ENCODE measurements at places on chromosomes 3 and 15. TPM values are rescaled to one million over a fixed set of nuclear protein-coding genes. Genes with fewer than 3 reads are reported as not detected.

The C3orf70 gene
- 6.3 TPM for polyA plus RNA-seq

The CTXN2 gene
- not detected for polyA plus RNA-seq

The COMMD4 gene
- polyA plus RNA-seq = 37.6 TPM

The DUOXA2 gene
- not detected for polyA plus RNA-seq

The WDR49 gene
- not detected for polyA plus RNA-seq

The IGF2BP2 gene
- 49.8 TPM for polyA plus RNA-seq

The MEIS2 gene
- 7.6 TPM for polyA plus RNA-seq

The TMEM39A gene
- 56.0 TPM for polyA plus RNA-seq

DNA sequence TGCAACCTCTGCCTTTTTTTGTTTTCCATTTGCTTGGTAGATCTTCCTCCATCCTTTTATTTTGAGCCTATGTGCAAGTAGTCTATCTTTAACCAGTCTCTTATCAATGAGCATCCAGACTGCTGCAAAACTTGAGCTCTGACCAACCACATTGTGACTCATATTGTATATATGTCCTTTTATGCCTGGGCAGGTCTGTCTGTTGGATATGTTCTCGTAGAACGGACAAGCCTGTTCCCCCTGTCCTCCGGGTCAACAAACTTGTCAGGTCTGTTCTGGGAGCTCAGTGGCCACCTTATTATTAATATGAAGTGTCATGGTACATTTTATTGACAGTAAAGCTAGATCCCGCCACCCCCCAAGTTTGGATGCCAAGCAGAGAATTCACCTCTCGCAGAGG lies 252.9 kb upstream of the ST8SIA2 start:
- DNase-seq = no peak

DNA sequence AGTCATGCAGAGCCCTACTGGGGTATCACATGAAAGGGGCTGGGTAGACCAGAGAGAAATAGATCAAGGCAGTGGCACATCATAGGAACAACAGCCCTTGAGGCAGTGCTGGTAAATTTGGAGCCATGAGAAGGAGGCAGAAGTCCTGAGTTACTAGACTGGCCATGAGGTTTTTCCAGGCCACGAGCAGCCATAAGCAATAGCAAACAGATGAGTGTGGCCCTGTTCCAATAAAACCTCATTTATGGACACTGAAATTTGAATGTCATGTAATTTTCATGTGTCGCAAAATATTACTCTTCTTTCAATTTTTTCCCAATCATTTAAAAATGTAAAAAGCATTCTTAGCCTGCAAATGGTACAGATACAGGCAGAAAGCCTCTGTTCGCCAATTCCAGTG lies 28.1 kb upstream of the LRRN1 start:
- peak; percentile 67 for DNase-seq

- DNase-seq = no peak
Observed at GRCh38 chr3:29775340-29775739, 494.5 kb downstream of the RBMS3 start.

DNA sequence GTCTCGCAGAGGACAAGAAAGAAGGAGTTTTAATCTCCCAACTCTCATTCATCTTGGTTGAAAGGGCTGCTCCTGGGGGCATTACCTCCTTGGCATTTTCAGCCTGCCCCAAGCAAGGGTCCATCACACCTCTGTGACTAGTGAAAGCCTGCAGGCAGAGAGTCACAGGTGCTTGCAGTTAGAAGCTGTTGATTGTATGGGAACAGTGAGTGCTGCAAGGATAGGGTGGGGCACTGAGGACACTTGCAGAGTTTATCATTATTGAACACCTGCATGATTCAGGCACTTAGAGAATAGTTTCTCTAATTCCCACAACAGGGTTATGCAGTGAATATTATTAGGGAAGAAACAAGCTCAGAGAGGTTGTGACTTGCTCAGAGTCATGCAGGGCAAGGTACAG lies 41.7 kb upstream of the IGF2BP2 start:
- DNase-seq = no peak

DNA sequence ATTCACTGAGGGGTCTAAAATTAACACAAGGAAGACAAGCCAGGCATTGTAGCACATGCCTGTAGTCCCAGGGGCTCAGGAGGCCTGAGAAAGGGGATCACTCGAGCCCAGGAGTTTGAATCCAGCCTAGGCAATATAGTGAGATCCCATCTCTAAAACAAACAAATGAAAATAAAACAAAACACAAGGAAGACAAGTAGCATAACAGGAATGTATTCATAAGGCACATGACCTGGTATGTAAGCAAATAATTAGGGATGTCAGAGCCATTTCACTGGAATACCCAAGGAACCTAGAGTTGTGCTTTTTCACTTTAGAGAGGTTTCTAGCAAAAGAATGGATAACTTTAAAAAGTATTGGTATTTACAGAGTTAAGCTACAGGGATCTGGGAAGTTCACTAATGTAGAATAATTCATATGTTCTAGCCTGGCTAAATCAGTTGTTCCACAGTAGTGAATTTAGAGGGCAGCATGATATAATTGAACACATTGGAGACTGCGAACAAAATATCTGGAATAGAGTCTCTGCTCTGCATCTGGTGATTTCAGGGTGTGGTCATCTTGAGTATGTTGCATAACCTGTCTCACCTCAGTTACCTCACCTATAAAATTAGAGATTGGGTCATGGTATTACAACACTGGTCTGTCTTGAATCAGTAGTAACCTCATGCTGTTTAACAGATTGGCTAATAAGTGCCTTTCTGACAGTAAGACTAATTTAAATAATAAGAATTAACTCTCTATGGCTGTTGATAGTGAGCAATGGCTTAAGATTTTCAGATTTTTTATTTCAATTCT lies 9.3 kb downstream of the GRAMD1C start:
- no peak for DNase-seq

DNA sequence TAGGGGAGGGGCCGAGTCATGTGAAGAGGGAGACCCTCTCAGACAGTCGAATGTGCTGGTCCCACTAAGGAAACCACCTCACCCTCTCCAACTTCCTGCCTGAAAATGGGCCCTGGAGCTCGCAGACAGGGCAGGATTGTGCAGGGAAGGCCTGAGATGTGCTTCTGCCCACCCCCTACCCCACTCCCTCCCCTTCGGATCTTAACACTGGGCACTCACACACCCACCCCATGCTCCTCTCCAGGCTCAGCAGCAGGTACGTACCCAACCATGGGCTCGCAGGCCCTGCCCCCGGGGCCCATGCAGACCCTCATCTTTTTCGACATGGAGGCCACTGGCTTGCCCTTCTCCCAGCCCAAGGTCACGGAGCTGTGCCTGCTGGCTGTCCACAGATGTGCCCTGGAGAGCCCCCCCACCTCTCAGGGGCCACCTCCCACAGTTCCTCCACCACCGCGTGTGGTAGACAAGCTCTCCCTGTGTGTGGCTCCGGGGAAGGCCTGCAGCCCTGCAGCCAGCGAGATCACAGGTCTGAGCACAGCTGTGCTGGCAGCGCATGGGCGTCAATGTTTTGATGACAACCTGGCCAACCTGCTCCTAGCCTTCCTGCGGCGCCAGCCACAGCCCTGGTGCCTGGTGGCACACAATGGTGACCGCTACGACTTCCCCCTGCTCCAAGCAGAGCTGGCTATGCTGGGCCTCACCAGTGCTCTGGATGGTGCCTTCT lies 20.0 kb downstream of the ATRIP start:
- no peak for DNase-seq

- no peak for DNase-seq
Observed at GRCh38 chr3:107294117-107294516, 83.1 kb upstream of the CCDC54 start.

- peak; percentile 57 for DNase-seq
Observed at GRCh38 chr3:153029350-153029749, 132.7 kb upstream of the RAP2B start.

DNA sequence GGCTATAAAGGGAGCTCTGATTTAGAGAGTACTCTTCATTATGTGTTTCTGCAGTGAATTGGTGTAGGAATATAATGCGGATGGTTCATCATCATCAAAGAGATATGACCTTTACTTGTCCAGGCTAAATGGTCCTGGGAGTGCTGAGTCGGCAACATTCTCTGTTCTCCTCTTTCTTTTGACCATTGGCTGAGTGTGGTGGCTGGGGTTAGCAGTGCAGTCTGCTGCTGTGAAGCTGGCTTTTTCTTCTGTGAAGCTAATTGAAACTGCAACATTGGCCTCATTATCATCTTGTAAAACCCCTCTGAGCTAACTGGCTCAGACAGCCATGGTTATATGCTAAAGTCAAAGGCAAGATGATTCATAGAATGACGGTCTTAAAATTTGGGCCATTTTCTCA lies 83.8 kb downstream of the THRB start:
- no peak for DNase-seq

DNA sequence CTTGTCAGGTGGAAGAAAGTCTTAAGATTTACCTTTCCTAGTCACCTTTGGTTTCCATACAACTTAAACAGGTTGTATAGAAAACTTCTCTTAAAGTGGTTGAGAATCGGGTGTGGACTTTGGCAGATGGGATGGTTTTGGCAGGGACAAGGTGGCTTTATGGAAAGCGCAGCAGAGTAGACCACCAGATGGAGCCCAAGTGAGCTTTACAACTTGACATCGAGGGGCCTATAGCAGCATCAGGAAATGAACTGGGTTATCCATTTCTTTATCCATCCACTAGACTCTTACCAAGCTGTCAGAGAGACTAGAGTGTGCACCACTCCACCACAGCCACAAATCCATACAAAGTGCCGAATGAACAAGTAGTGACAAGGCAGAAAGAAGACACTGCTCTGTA lies 85.3 kb upstream of the MBNL1 start:
- DNase-seq = no peak

DNA sequence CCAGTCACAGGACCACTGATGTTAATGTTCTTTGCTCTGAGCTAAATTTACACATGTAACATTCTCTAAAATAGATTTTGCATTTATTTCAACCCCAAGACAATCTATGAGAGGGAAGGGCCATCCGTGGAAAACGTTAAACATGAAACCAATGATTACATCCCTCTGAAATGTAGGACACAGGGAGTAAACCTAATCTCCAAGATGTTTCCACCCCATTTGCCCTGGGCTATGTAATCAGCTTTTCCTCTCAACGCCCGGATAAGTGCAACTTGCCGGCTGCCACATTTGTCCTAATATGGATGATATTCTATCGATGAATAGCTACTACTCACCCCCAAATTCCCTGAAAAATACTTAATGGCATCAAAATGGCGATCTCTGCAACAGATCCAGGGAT lies 6.4 kb upstream of the FMN1 start:
- no peak for DNase-seq

- no peak for DNase-seq
Observed at GRCh38 chr3:186208296-186208989, 99.6 kb upstream of the ETV5 start.

DNA sequence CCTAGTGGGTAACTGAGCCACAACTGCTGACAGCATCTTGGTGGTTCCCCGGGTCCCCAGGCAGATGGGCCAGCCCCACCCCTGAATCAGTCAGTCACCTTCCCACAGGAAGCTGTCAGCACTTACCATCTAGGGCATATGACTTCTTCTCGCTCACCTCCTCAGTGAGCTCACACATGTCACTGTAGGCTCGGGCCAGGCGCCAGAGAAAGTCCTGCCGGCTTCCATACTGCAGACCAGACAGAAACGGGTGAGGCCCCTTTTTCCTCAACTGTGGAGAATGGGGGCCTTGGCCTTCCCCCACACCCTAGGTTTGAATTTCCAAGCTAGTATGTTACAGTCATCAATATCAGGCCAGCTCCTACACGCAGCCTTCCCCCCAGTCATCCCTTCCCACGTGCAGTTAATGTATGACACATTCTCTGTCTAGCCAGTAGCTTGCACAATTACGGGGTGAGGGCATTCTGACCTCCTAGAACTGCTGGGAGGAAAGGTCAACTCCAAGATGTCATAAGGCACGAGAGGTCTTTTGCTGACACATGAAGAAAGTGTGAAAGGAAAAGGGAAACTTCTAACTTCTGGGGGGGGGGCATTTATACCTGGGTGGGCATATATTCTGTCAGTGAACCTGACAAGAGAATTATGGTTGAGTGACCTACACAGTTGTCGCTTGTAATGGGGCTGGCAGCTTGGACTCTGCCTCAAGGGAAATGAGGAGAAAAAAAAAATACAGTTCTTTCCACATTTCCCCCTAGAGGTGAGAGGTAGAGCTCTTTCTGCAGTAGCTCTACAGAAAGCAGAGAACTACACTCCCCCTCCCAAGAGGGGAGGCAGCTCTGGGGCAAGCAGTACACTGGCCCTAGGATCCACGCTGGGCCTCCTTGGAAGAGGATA lies 10.9 kb downstream of the RMDN3 start:
- DNase-seq = no peak
